T-helper 2 cell treated with Interferon-gamma antibody and Interleukin-4, amounts not matched to agents 5 μg/mL and 100 μg/mL, for 36 hours (primary cell): ENCODE measurements at places on chromosomes 12 and 14.

- no peak for DNase-seq
These were observed 311 bp upstream of the LGR5 start for GRCh38 chr12:71439362-71439612.

DNA sequence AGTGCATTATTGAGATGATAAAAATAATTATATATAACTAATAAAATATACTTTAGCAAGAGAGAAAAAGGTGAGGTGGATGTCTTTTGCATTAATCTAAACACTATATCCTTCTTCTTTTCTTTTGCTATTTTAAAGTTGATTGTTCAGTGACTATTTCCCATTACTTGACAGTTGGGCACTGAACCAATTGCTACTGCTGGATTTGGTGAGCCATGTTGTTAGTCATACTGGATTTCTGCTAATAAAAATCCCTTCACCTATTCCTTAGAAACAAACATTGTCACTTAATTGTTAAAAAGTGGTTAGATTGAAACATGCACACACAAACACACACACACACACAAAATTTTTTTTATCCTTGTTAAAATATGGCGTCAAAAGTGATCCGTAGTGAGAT is 251.6 kb upstream of the ALG10 start:
- DNase-seq: no peak

- DNase-seq: no peak
These were observed 82.7 kb upstream of the KITLG start for GRCh38 chr12:88662961-88663360.

- no peak for DNase-seq
These were observed 14.6 kb downstream of the ACTR6 start for GRCh38 chr12:100215209-100215608.

DNA sequence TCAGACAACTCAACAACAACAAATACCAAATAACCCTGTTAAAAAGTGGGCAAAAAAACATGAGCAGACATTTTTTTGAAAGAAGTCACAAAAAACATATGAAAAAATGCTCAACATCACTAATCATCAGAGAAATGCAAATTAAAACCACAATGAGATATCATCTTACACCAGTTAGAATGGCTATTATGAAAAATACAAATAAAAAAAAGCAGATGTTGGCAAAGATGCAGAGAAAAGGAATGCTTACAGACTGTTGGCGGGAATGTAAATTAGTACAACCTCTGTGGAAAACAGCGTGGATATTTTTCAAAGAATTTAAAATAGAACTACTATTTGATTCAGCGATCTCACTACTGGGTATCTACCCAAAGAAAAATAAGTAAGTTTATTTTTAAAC is 114.0 kb downstream of the SLC38A4 start:
- no peak for DNase-seq

DNA sequence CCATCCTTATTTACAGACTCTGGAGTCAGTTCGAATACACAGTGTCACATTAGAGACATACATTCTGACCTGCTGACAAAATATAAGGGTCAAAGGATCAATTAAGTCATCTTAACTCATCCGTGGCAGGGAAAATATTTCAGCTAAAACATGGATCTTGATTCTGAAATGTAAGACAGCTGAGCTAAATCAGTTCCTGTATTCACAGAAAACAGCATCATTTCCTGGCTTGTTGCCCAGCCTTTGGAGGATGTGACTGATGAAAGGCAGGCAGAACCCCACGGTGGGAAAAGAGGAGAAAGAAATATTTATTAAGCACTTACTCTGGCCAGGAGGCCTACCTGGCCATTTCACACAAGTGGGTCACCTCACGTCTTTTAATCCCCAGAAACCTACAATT is 101.9 kb downstream of the GAS2L3 start:
- DNase-seq: no peak

DNA sequence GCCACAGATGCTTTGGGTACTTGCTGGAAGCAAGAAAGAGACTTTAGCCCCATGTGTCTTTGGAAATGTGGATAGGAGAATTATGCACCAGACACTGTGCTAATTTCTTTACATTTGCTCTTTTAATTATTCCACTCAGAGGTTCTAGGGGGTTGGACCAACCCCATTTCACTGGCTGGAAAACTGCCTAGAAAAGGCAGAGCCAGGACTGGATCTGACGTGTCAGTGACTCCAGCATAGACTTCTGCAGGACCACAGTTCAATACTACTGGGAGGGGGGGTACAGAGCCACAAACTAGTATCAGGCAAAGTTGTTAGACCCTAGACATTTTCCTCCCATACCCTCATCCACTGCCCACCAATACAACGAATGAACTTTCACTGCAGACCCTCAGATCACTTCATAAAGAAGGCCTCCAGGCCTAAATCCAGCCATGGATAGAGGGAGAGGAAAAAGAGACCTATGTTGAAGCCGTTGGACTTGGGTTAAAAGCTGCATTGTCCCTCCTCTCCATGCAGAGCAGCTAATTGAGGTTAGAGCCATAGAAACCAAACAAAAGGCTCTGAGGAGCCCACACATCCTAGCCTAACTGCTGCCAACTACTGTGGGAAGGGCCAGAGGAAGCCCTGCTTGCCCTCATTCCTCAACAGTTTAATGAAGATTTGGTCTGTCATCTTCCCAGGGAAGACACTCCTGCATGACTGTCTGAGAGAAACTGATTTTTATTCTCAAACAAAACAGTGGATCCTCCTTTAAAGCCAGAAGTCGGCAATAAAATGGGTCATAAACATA is 68.7 kb downstream of the STON2 start:
- DNase-seq: no peak

DNA sequence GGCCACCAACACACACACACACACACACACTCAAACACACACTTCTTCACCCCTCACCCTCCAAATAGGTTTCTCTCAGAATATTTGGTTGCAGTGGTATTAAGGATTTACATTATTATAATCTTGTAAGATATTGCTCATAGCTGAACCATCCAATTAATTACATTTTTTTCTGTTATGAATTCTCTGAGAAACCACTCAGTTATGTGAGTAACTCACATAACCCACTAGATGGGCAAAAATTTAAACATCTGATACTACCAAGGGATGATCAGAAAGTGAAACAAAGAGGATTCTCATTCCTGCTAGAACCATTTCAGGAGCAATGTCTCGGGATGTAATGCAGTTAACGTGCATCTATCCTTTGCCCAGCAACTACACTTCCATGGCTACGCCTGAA is 31.6 kb downstream of the TMTC1 start:
- DNase-seq: no peak

- no peak for DNase-seq
These were observed 114.5 kb upstream of the NPAS3 start for GRCh38 chr14:32824195-32824594.

- no peak for DNase-seq
These were observed 595.6 kb upstream of the ATP2B1 start for GRCh38 chr12:90304231-90304630.

DNA sequence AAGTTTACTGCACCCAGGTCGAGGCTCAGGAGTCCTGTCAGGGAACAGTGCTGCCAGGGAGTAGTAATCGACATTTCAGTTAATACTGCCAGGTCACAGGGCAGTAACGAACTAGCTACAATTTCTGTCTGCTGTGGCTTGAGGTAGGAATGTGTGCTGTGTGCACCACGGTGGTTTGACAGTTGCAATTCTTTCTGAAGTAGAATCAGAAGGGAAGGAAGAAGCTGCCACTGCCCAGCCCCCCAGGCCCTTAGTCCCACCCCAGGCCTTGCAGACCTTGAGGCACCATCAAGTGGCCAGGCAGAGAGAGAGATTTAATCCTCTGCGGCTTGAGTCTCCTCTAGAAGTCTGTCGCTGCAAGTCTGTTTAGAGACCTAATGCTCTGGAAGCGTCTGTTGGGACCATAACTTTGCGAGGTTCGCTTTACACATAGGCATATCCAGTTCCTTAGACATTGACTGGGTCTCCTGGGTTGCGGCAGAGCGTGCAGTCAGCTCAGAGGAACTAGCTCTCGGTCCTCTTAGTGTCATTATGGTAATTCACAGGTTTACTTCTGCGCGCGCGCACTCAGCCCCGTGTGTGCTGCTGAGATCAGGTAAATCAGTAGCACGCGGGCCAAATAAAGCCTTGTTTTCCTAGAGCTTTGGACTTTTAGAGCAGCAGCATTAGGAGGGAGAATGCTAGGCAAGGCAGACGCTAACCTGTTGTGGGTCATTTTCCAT is 9.8 kb downstream of the NKX2-1 start:
- no peak for DNase-seq

DNA sequence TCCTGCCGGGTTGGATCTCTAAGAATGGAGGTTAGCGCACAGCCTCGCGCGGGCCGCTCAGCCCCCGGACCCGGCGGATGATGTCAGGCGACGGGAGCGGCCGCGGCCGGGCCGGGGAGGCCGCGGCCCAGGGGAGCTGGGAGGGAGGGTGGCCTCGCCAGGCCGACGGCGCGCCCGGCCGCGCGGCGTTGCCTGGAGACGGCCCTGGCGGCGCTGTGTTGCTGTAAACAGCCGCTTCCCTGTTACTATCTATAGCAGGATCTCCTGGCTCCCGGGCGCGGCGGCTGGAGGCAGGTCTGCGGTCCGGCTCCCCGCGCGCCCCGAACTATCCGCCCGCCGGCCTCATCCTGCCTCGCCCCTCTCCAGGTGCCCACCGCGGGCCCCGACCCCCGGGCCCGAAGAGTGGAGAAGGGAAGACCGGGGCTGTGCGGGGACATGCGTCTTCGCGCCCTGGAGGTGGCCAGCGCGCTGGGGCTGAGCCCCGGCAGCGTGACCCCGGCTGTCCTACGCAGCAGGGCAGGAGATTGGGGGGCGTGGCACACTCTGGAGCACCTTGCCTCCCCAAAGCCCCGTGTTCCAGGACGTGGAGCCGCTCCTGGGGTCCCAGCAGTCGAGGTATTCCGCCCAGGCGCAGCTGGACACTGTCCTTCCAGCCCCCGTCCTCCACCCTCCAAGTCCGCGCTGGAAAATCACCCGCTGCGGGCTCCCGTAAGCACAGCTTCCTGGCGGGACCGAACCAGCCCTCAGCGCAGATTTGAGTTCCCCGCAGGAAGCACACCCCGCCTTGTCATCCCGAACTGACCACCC is 1.4 kb upstream of the FOS start:
- DNase-seq: peak; percentile 69

DNA sequence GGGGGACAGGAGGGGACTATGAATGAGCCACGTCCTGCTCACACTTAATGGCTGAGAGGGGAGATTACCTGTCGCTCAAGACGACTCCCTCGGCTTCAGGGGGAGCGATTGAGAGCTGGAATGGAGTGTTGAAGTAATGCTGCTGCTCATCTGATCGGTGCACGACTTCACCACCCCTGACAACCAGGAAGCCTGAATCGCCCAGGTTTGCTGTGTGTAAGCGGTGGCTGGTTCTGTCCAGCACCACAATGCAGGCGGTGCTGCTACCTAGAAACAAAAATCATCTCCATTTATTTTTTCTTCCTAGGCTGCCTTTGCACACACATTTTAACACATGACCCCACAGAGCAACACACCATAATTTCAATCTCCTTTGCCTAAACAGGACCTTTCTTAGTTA is 37.3 kb downstream of the PPTC7 start:
- DNase-seq: no peak

GRCh38 chr14:74401504-74402241 is 24.3 kb downstream of the SYNDIG1L start:
- DNase-seq: peak; percentile 29

DNA sequence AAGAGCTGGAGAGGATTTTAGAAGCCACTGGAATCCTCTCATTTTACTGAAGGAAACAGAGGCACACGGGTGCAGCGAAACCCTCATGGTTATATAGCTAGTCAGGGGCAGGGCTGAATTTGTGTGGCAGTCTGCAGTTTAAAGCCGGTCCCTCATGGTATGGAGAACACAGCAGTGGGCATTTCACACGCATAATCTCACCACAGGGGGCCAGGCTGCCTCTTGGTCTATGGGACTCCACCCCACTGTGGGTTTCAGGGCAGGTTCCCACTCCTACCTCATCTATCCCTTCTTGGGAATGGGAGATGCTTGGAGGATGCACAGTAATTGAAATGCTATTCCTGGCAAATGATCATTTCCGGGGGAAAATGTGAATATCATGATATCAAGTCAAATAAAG is 400.6 kb downstream of the RGS6 start:
- DNase-seq: no peak

DNA sequence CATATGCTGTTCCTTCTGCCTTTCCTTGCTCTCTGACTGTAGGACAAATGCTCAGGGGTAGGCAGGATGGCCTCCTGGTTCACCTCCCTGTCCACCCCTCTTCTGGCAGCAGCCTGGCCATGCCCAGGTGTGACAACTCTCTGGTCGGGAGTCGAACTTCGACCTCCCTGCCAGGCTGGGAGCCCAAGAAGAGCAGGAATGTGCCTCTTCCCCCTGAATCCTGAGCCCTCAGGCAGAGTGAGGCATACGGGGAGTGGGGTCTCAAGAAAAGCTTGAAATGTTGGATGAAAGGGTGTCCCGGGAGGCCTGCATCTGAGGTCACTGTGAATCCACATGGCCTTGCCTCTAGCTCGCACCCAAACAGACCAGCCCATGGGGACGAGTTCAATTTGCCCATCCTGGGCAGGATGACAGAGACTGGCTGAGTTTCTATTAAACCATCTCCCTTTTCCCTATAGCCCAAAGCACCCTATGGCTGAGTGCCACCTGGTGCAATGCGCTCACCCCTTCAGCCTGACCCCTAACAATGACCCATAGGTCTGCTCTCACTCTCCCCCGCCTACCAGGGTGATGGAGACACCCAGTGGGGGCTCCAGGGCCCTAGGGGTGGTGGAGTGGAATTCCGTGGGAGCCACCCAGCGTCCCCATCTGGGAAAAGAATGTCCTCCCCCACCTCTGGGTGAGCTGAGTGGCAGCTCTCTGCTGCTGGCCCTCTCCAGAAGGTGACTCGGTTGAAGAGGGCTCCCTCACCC is 52.9 kb upstream of the DIO3 start:
- DNase-seq: no peak

GRCh38 chr14:73887318-73887616 is 608 bp downstream of the ZNF410 start:
- no peak for DNase-seq

DNA sequence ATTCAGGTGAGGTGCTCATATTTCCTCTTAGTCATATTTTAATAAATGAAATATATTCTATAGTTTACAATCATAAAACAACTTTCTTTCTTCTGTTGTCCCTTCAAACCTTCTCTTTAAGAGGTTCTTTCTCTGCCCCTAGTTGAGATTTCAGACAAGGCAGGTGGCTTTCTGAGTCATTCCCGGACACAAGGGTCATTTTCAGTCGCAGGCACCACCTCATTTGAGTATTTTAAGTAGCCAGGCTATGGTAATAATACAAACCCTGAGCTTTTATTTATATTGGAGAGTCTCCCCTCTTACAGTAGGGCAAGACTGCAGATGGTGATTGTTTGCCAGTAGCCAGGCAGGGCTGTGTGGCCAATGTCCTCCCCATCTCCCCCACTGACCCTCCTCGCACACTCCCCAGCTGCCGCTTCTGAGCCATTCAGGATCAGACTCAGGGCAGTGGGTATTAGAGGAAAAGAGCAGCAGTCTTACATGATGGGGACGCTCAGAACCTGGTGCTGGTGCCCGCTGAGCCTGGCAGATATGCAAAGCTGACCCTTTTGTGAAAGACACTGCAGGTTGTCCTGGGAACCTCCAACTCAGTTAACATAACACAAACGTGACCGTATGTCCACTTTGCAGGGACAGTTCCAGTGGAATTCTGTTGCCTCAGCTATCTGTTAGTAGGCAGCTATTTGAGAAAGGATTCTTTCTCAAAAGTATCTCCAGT is 101.1 kb upstream of the BCL2L14 start:
- no peak for DNase-seq
